ENCODE measurements at places on chromosomes 2 and 18.

- no peak for DNase-seq
These were observed 4.0 kb upstream of the NOP58 start for GRCh38 chr2:202261531-202261930.

GRCh38 chr18:2547477-2548087 is 23.7 kb downstream of the METTL4 start:
- no peak for DNase-seq

GRCh38 chr2:23366720-23367119 is 18.3 kb upstream of the KLHL29 start:
- DNase-seq: no peak

- no peak for DNase-seq
These were observed 308.0 kb upstream of the LYPD1 start for GRCh38 chr2:132977812-132978529.

GRCh38 chr2:25402477-25402876 is 60.8 kb upstream of the DNMT3A start:
- DNase-seq: no peak

DNA sequence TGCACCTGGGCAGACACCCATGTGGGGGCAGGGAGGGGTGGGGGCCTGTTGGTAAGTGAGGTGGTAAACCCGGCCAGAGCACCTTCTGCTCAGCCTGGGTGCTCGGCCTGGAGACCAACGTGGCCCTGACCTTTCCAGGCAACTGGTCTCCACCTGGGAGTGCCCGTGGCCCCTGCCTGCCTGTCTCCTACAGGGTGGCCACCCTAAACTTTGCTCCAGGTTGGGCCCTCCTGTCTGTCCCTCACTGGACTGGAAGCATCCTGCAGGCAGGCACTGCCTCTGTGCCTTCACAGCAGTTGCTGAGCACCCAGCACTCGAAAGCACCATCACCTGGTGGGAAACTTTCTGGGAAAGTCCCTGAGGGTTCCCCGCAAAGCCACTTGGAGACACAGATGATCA is 171.3 kb downstream of the TWIST2 start:
- no peak for DNase-seq

DNA sequence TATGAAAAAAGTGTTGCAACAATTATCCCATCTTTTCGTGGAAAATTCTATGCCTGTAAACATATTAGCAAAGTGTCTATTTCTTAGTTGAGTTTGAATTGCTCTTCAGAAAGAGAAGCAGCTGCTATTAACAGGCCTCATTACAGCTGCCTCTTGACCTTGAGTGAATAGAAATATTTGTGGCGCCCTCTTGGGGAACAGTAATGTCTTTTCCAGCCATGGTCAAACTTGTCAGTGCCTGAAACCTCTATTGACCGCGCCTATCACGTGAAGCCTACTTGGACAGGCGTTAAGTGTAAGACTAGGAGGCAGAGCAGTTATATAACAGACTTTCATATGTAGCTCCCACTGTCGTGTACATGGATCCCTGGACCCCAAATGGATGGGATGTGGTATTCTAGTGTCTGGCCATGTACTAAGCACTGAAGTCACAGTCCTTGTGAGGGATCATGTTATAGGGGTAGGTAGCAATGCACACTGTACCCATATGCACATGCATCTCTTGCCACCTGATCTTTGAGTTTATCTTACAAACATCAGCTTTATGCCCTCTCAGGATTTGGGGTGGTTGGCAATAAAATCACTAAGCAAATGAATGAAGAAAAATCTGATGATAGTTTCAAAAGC is 245.0 kb downstream of the PTGR3 start:
- no peak for DNase-seq

GRCh38 chr2:206980413-206980812 is 41.1 kb downstream of the CPO start:
- DNase-seq: no peak

DNA sequence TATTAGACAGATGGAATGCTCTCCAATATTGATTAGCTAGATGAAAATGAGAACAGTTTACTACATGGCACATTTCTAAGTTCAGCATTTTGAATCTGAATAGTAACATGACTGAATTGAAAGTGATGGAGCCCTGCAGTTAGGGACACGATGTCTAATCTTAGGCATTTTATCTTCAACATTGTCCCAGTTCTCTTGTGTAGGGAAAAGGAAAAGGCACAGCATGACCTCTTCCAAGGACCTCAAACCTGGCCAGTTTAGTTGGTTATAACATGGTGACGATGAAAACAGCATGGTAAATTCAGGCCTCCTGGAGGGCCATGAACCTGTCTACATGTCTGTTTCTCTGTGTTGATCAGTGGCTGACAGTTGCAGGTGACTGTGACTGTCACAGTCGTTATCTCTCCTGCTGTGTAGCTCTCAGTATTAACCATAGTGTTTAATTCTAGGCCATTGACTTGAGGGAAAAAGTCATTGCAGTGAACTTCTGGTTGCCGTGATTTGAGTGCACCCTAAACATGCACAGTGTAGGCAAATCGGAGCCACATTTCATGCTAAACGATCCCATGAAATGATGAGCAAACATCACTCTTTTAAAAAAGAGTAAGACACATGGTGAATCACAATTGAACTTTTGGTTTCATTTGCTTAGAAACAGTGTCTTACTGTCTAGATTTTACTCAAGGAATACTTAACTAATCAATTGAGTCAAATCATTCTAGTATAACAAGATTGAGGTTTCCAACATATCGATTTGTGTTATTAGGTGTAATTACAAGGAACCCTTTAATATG is 129.7 kb downstream of the PHLPP1 start:
- no peak for DNase-seq
